Posterior cingulate gyrus (tissue), 11 donors: ENCODE measurements at places on chromosomes 7 and 10.
A peak's percentile ranks its signal among the peaks of the same experiment; 100 is the strongest.

DNA sequence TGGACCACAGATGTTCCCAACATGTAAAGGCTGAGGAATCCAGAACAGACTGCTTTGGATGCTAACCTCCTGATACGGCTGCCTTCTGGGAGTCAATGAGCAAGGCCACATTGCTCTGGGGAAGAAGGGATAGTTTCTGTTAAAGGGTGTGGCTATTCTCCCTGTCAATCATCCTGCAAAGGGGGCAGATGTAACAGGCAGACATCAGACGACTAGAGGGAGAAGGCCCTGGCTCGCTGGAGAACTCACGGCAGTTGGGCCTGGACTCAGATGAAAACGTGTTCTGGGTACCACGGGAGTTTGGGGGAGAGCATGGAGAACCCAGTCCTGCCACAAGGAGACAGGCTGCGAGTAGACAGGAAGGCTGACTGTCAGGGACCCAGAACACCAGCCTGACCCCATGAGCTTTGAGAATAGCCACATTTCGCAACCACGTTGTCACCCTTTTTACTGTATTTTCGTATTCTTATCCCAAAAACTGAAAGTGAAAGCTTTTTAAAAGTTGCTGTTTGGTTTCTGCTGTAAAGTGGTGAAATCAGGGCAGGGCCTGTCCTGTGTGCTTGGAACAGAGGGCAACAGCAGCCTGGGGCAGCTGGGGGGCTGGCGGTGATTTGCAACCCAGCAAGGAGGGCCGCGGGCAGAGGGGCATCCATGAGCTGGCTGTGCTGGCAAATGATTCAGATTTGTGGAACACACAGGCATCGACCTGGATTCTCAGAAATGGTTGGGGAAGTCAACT, 95.3 kb downstream of the MYOF start:
- no peak for DNase-seq

- no peak for DNase-seq
Observed at GRCh38 chr10:88243202-88243744, 339.8 kb downstream of the RNLS start.

GRCh38 chr7:135708041-135708440, 19.9 kb downstream of the SLC13A4 start:
- DNase-seq = no peak

DNA sequence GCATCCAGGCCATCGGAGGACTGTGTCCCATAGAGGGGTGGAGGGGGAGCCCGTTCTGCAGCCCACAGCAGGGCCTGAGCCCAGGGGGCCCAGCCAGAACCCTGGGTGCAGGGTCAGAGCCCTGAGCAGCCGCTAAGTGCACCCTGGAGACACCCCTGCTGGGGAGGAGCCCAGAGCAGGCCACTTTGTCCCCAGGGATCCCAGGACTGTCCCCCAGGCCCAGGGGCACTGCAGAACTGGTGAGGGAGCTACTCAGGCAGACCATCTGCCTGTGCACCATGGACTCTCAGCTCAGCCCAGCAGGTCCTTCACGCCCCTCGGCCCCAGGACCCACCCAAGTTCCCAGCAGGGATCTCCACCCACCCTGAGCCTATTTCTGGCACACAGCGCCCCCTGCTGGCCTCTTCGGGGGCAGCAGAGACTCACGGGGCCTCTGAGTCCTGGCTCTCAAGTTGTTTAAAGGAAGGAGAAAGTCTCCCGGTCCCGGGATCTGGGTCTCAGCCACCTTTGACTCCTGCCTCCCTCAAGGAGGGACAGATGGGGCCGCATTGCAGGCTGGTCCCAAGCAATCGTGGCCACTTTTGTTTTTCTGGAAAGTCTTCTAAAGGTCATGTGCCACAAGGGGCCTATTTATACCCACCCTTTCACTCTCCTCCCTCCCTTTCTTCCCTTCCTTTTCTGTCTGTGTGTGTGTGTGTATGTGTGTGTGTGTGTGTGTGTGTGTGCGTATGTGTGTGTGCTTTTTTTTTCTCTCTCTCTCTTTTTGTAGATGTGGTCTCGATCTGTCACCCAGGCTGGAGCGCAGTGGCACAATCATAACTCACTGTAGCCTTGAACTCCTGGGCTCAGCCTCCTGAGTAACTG, 90.3 kb downstream of the MYL10 start:
- peak; percentile 68 for DNase-seq

- DNase-seq = no peak
Observed at GRCh38 chr10:131853610-131853964, 47.2 kb upstream of the PPP2R2D start.

GRCh38 chr7:47337531-47337930, 244.4 kb downstream of the TNS3 start:
- DNase-seq = no peak

DNA sequence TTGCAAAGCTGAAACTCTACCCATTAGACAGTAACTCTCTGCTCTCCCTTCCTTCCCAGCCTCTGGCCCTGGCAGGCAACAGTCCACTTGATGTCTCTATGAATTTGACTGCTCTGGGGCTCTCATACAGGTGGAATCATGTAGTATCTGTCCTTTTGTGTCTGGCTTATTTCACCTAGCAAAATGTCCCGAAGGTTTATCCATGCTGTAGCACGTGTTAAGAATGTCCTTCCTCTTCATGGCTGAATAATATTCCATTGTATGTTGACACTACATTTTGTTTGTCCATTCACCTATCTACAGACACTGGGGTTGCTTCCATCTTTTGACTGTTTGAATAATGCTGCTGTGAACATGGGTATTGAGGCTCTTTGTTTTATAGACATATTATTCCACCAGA, 128.9 kb downstream of the EGFR start:
- DNase-seq = no peak

DNA sequence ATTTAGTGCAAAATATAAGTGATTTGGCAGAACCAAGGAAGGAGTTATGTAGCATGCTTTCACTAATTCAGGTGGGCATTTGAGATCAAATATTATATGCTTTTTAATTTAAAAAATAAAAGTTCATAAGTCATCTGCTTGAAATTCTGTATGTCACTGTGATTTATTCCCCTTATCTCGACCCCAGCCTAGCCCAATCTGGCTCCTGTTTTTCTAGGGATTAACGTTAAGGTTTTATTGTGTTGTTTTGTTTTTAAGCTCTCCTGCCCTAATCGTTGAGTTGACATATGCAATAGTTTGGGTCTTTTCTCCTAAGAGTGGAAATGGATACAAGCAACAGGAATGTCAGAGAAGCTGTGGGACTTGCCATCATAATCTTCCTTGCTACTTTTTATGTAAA, 42.6 kb downstream of the WIPF3 start:
- DNase-seq = no peak

GRCh38 chr7:152527610-152528032, 91.8 kb upstream of the KMT2C start:
- no peak for DNase-seq

- peak; percentile 87 for DNase-seq
Observed at GRCh38 chr7:78768859-78769258, 684.6 kb downstream of the MAGI2 start.

GRCh38 chr7:15626041-15626440, 60.4 kb downstream of the MEOX2 start:
- no peak for DNase-seq

GRCh38 chr10:81679291-81679690, 195.7 kb upstream of the NRG3 start:
- DNase-seq = no peak

DNA sequence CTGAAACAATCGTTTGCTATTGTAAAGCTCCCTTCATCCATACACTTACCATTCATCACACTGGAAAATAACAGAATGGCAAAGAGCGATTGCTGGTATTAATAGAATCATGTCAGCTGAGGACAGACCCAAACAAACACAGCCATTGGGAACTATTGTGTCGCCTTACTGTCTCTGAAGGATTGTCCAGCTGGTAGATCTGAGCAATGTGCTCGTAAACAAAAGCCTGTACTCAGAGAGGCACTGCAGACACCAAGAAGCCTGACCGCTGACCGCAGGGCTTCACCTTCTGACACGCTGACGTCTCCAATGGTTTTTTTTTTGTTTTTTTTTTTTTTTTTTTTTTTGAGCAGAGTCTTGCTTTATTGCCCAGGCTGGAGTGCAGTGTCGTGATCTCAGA, 151.0 kb upstream of the FRMD4A start:
- peak; percentile 29 for DNase-seq

DNA sequence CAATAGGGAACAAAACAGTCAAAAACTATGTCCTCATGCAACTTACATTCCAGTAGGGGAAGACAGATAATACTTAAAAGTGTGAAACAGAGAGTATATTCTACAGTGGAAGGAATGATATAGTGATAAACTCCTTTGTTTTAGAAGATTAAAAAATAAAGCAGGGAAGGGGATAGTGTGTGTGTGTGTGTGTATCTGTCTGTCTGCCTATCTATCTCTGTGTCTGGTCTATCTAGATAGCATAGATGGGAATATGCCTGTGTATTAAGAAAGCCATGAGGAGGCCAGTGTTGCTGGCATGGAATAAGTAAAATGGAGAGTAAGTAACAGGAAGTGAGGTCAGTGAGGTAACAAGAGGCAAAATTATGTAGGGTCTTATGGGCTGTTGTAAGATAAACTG, 42.2 kb downstream of the EXOC6 start:
- DNase-seq = no peak

- no peak for DNase-seq
Observed at GRCh38 chr7:41170466-41170865, 532.4 kb downstream of the INHBA start.

DNA sequence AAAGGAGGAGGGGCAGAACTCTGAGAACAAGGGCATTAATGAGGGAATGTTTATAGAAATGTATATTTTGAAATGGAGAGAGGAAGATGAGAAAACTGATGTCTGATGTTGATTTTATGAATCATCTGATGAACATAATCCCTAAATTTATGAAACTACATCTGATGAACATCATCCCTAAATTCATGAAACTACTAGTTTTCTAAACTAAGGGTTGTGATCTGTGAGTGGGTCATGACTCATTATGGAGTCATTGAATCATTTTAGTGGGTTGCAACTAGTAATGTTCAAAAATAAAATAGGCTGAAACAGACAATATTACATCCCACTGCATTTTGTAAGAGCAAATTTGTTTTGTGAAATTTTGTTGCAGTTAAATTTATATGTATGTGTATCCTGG, 442.6 kb upstream of the TEX47 start:
- no peak for DNase-seq

- DNase-seq = no peak
Observed at GRCh38 chr7:137480401-137480800, 136.9 kb upstream of the PTN start.
